ENCODE measurements at places on chromosomes 4 and X. TPM values are rescaled to one million over a fixed set of nuclear protein-coding genes. Genes with fewer than 3 reads are reported as not detected.

The CD38 gene
- total RNA-seq: 1.4 TPM

The UGT2B10 gene
- not detected for total RNA-seq

DNA sequence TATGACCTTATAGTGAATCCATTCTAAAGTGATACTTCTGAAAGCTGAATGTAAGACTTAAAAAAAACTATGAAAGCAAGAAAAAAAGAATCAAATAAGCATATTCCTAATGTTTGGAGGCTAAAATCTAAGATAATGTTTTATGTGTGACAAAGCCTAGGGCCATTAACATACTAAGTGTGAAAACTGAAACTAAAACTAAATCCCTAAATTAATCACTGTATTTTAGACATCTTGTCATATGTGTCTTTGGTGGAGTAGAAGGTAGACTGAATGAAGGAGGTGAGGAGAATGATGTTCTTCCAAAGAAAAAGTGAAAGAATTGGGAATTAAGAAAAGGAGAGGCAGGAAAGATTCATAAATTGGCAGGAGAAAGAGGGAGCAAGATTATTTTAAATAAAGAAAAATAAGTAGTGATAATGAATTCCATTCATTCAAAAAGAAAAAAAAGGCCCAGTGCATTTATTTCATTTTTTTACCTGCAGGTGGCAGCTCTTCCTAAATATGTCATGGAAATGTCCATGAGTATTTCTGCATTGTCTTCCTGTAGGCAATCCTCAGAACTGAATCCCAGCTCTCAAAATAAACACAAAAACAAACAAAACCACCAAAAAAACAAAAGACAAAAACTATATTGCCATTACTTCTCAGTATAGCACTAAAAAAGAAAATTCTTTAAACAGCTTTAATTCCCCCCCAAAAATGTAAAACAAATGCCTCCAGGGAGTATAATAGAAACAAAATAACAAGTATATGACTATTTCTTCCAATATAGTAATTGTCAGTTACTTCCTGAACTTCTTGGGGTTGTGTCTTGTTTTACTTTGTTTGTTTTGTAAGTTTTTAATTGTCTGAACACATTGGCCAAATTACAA, 17.0 kb upstream of the AP1AR start:
- no peaks in the 10 kb centered on the region for H3K4me1 ChIP-seq
- no peak overlapping the region for H3K27ac ChIP-seq
- H3K27me3 ChIP-seq: no peaks in the 10 kb centered on the region
- no peaks in the 10 kb centered on the region for H3K36me3 ChIP-seq
- DNase-seq: no peak

The CSAG2 gene
- not detected for total RNA-seq

Data from ascending aorta (tissue), 2 donors.